SW480 (cell line): ENCODE measurements at places on chromosomes 3 and 15.
A peak's percentile ranks its signal among the peaks of the same experiment; 100 is the strongest.

DNA sequence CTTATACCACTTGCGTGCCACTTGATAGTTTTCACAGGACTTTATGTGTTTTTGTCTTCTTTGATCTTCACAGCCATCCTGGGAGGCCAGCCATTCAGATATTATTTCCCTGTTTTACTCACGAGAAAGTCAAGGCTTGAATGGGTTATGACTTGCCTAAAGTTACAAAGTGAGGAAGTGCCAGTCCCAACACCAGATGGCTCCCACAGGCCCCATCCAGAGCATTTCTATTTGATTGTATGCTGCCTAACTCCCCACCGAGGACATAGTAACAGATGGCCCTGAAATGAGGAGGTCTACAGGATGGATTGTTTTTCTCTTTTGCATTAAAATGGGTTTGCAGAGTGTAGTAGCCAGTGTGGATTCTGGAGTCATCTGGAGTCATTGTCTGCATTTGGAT is 74.5 kb downstream of the SPTSSB start:
- no peak for DNase-seq

DNA sequence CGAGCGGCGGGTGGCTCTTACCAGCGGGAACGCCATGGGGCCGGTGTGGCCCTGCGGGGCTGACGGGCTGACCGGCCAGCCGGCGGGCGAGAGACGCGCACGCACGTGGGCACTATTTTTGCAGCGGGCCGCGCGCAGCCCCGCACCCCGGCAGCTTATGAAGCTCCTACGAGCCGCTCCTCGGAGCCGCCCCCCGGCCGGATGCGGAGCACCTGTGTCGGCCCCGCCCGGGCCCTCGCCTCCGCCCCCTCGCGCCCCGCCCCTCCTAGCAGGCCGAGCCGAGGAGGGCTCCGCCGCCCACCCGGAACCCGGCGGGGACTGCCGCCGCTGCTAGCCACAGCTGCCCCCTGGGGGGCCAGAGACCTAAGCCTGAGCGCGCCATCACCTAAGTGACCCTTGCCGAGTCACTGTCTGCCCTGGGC is 683 bp upstream of the CPEB1 start:
- DNase-seq: no peak

DNA sequence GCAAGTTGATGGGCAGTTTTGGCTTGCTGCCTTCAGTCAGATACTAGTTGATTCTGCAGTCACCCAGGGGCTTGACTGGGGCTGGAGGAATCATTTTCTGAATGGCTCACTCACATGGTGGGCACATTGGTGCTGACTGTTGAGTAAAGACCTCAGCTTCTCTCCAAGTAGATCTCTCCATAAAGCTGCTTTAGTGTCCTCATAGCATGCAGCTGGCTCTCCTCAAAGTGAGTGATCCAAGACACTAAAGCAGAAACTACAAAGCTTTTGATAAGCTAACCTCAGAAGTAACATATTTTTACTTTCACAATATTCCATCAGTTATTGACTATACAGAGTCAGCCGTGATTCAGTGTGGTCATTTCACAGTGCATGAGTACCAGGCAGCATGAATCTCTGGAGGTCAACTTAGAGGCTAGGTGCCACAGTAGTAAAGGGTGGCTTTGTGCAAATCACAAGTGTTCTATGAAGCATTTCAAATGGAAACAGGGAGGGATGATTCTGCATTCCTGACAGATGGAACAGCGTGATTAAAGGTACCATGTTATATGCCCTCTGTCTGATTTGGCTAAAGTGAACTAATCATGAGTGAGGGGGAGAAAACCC is 24.3 kb upstream of the ATP8B4 start:
- no peak for DNase-seq

DNA sequence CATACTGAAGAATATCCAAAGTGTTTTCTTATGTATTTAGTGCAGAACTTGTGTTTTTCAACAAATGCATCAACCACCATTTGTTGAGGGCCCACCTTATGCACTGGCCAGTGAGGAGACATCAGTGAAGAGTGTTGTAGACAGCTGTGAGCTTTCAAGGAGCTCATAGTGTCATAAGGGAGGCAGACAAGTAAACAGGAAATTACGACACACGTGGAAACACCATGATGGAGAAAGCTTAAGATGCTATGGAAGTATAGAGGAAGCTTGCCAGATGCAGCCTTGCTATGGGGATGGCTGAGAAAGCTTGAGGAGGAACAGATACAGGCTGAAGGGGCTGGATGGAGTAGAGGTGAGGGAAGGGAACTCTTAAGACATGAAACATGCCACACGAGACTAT is 50.8 kb upstream of the PSMD6 start:
- no peak for DNase-seq

DNA sequence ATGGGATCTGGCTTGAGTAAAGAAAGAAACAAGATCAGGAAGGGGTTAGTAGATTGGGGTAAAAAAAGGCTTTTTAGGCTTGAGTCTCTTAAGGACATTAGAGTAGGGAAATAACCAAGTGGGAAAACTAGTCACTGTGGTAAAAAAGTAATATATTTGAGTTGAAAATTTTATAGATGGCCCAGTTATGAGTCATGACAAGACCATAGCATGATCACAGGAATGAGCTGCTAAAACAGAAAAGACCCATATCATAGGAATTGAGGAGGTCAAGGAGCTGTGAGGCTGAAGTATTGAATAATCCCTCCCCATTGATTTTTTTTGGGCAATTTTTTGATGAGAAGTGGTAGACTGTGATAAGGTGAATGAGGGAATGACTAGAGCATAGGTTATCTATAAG is 69.2 kb upstream of the TBC1D5 start:
- DNase-seq: no peak

- DNase-seq: peak; percentile 57
Observed at GRCh38 chr3:156818273-156818651, 7.9 kb upstream of the LEKR1 start.

DNA sequence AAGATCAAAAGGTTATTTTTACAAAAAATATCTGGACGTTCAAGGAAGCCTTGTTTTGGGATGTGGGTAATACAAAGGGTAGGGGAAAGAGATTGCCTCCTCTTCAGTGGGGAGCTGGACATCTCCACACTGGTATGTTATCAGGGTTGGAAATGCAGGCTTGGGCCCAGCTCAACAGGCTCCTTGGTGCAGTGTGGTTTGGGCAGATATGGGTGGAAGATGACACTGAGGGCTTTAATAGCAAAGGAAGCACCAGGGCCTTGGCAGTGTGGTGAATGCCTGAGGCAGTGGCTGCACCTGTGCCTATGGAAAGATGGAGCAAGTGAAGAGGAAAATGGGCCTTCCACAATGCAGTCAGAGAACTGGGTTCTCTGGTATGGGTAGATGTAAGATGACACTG is 11.2 kb upstream of the MED12L start:
- DNase-seq: no peak

GRCh38 chr15:52193321-52193720 is 2.1 kb upstream of the GNB5 start:
- DNase-seq: no peak

DNA sequence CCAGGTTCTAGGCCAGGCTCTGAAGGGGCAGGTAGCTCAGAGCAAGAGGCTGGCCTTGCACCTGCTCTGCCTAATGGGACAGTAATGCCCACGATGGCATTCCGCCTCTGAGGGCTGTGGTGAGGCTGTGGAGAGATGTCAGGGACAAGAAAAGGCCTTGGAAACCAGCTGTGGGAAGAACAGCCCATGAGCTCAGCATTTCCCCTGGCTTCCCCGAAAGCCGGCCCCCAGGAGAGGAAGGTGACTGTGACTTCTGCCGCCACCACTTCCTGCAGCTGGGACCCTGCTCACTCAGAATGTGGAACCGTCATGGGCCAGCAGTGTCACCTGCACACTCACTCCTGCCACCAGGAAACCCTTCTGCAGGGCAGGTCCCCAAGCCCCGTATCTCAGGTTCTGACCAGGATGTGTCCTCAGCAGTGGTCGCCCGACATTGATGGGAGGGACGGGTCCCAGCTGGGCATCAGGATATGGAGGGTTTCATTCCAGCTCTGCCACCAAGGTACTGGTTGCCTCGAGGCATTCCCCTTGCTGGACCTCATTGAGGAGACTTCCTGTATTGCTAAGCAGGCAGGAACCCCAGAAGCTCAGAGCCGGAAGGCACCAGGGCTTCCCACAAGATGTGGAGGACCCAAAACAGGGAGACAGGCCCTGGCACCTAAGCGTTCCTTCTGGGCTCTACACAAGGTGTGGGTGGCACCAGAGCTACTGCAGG is 30.7 kb downstream of the SEMA7A start:
- no peak for DNase-seq

DNA sequence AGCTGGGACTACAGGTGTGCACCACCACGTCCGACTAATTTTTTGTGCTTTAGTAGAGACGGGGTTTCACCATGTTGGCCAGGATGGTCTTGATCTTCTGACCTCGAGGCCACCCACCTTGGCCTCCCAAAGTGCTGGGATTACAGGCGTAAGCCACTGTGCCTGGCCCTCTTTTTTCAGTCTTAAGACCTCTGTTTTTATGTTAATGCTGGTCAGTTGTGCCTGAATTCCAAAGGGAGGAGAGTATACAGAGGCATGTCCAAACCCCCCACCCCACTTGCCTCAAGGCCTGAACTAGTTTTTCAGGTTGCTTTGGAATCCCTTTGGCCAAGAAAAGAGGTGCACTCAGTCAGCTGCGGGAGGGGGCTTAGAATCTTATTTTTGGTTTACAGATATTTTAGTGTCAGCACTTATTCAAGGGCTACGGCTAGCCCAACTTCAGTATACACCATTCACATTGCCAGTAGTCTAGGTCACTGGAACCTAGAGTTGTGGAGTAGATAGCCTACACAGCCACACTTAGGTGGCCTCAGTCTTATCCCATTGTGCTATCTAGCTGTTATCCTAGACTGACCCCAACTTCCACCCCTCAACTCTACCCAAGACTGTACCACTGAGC is 128.0 kb upstream of the TPM1 start:
- no peak for DNase-seq

DNA sequence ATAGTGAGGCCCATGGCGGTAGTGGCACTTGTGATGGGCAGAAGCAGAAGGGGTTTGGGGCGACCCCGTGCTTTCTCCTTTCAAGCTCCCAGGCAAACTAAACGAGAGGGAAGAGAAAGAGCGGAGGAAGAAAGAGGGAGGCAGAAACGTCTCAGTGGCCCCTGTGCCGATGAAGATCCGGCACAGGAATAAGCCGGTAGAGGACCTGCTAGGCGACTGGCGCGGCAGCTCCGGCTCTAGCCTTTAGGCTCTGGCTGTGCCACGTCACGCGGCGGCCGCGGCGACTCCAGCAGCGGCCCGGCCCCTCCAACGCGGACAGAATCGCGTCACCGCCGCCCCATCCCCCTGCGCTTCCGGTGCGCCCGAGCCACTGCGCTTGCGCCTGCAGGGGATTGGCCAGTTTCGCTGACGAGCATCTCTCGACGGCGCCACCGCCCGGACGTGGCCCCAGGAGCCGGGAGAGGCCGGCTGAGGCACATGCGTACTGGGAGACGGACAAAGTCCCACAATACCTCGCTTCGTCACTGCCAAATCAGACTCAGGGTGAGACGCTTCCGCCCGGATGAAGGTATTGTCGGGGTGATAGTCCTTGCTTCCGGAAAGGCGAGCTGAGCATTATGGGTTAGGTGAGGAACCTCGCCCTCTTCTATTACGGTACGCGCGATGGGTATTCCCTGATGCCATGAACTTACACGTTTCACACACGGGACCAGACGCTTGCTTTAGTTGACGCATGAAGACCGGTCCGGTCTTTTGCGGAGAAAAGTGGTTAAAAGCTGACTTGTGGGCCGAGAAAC is at the start of gene ARF4:
Gene ARF4 (minus strand): TSS at position 218 of the 797 bp plus-strand sequence. CDS start 204 bp downstream, at position 14.
- DNase-seq: peak; percentile 99

- no peak for DNase-seq
Observed at GRCh38 chr3:8776406-8776805, 7.0 kb upstream of the OXTR start.

DNA sequence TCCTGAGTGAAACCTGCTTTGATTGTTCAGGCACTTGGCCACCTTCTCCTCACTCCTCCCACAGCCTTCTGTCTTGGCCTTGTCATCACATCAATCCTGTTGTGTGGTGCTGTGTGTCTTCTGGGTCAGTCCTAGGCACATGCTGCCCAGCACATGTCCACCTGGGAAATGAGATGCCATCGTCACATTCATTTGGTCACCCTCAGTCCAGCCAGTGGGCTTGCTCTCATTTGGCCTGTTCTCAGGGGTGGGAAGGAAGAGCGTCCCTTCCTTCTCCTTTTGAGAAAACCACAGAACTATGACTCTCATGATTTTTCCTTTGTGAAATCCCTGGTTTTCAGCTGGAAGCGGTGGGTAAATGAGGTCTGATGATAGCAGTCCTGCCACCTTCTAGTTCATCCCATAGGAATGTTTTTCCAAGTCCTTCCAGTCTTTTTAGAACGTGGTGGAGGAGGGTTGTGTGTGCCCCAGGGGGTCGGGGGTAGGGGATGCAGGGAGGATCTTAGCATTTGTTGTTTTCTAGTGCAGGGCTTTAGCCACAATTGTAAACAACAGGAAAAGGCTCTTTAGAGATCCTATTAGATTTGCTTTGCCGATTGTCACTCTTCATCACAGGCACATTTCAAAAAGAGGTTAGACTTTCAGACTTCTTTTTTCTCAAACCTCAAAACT is 8.4 kb upstream of the PLA1A start:
- no peak for DNase-seq

GRCh38 chr3:194950906-194951628 is 265.4 kb downstream of the FAM43A start:
- DNase-seq: no peak

GRCh38 chr3:171068658-171069057 is 42.1 kb upstream of the SLC2A2 start:
- no peak for DNase-seq

DNA sequence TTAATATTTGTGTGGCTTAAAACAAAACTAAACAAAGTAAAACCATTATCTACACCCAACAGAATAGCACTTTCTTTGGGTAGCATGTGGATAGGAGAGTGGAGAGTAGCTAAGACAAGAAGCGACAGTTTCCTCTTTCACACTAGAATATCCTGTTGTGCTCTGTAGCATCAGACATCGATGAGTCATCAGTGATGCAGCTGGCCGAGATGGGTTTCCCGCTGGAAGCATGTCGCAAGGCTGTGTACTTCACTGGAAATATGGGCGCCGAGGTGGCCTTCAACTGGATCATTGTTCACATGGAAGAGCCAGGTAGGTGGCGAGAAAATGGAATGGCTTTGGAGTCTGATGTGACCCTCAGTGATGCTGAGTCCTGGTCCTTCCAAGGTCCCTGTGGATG is 108.1 kb downstream of the USP13 start:
- DNase-seq: peak; percentile 11

GRCh38 chr3:117302428-117302827 is 592.8 kb downstream of the TUSC7 start:
- DNase-seq: no peak

DNA sequence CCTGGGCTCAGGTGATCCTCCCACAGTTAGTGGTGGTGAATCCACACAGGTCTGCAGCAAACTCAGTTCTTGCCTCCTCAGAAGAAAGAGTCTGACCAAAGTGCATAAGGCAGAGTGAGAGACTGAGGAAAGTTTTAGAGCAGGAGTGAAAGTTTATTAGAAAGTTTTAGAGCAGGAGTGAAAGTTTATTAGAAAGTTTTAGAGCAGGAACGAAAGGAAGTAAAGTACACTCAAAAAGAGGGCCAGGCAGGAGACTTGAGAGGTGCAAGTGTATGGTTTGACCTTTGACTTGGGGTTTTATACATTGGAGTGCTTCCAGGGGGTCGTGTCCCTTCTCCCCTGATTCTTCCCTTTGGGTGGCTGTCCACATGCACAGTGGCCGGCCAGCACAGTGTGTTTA is 84.2 kb downstream of the LSM3 start:
- no peak for DNase-seq
